DMS 273 treated with DMSO at 0.1 percent for 48 hours (cell line): ENCODE measurements at places on chromosomes 11 and 22.

DNA sequence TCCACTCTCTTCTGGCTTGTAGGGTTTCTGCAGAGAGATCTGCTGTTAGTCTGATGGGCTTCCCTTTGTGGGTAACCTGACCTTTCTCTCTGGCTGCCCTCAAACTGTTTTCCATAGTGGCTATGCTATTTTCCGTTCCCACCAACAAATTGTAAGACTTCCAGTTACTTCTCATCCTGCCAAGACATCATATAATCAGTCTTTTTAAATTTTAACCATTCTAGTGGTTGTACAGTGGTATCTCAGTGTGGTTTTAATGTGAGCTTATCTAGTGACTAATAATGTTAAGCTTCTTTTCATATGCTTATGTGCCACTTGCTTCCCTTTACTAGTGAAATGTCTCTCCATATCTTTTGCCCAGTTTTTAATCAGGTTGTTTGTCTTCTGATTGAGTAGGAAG lies 13.6 kb upstream of the TRIM29 start:
- no peak for DNase-seq

- DNase-seq: no peak
These were observed 47.1 kb upstream of the CCND1 start for GRCh38 chr11:69593851-69594250.

DNA sequence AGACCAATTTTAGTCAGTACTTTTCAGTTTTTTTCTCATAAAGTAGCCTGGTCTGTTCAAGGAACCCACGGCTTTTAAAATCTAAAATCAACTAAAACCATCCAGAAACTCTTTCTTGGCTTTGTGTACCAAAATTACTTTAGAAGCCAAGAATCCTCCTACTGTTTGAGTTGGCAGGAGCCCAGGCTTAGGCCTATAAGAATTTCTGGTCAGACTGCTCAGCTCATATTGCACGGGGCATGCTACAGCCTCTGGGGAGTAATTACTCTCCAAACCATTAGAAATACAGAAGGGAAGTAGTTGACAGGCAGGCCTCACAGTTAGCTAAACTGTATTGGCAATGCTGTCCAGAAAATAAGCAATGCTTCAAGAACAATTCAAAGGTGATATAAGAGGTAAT lies 1862.9 kb upstream of the RAG2 start:
- no peak for DNase-seq

GRCh38 chr11:62393061-62393611 lies 25.7 kb upstream of the SCGB1A1 start:
- DNase-seq: no peak

DNA sequence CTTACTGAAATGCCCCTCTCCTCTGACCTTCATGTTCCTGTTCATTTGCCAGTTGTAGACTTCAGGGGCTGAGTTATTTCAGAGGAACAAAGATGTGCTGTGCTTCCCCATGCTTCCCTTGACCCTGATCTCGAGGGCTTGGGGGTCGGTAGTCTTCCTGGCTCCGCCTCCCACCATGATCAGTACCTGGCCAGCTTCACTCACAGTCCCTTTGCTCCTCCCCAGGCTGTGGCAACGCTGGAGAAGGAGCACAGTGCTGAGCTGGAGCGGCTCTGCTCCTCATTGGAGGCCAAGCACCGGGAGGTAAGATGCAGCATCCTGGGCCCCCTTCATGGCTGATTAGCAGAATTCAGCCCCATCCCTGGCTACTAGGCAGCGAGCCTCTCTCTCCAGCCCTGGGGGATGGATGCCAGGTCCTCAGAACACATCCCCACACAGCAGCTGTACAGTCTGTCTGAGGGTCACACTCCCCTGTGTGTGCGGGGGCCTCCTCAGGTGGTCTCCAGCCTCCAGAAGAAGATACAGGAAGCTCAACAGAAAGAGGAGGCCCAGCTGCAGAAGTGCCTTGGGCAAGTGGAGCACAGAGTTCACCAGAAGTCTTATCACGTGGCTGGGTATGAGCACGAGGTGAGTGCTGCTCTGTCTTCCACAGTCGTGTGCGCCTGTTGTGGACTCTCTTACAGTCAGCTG lies 64.5 kb downstream of the CEP164 start:
- no peak for DNase-seq

- DNase-seq: no peak
These were observed 234.8 kb downstream of the GRIK4 start for GRCh38 chr11:120746376-120746775.

GRCh38 chr11:106990331-106990730 lies 27.9 kb downstream of the GUCY1A2 start:
- DNase-seq: no peak

DNA sequence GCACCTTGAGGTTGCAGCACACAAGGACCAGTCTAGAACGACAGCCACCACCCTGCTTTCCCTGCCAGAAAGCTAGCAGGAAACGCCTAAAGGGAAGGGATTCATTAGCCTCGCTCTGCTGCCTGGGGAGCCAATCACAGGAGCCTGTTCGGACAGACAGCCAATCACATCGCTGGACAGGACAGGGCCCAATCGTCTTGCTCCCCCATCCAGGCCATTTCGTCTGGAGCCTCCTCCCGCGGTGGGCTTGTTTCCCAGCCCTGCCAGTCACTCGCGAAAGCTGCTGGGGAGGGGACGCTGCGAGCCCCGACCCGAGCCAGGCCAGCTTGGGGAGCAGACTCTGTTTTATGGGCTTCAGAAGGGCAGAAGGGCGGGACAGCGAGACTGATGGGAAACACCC lies 79.8 kb upstream of the NCAM1 start:
- DNase-seq: no peak

- DNase-seq: no peak
These were observed 6.2 kb downstream of the AMOTL1 start for GRCh38 chr11:94774345-94774744.

DNA sequence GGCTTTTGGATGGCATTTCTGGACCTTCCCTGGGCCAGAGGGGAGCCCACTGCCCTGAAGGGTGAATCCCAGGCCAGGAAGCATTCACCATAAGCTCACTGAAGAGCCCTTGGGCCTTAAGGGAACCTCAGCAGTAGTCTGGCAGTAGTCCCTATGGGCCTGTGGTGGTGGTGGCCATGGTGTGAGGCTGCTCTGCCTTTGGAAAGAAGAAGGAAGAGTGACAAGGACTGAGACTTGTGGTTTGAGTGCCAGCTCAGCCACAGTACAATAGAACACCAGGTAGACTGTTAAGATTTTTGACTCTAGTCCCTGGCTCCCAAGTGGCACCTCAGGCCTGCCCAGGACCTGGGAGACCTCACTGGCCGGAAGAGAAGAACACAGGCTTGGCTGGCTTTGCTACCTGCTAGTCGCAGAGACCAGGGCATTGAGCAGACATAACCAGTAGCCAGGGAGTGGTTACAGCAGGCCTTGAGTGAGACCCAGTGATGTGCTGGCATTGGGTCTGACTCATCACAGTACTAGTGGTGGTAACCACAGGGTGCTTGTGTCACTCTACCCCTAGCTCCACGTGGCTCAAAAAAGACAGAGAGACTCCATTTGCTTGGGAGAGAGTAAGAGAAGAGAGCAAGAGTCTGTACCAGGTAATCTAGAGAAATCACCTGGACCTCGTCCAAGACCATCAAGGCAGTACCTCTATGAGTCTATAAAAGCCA lies 259.8 kb upstream of the BLID start:
- no peak for DNase-seq

- DNase-seq: no peak
These were observed 155.7 kb downstream of the ATG16L2 start for GRCh38 chr11:72969894-72970335.

GRCh38 chr22:37032535-37033460 lies 13.3 kb downstream of the MPST start:
- no peak for DNase-seq

- no peak for DNase-seq
These were observed 134.7 kb downstream of the PAX6 start for GRCh38 chr11:31676280-31676982.

DNA sequence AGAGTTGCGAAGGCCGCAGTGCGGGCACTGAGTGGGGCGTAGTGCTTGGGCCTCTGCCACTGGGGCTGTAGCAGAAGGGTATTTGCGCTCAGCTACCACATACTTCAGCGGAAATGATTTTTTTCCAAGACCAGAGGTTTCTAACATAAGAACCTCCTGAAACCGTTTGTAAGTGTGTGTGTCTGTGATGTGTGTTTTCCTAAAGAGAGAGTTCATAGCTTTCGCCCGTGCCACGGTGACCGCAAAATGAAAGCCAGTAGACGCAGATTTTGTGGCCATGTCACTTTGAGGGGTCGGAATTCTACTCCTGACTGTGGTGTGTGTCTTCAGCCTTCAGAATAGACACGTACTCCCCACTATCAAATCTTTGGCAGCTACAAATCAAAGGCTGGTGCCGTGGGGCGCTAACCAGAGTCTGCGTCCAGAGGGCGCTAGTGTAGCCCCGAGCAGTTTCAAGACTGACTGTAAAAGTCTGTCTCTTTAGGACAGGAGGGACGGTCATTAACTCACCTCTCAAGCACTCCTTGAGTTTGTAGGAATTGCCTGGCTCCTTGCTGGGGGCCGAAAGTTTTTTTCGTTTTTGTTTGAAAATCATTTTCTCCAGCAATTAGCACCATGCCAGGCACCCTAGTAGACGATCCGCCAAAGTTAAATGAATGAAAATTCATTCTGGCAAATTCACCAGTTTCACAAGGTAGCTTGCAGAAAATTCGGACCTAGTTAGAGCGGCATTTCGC lies 2.5 kb upstream of the CALCA start:
- DNase-seq: peak; percentile 2

DNA sequence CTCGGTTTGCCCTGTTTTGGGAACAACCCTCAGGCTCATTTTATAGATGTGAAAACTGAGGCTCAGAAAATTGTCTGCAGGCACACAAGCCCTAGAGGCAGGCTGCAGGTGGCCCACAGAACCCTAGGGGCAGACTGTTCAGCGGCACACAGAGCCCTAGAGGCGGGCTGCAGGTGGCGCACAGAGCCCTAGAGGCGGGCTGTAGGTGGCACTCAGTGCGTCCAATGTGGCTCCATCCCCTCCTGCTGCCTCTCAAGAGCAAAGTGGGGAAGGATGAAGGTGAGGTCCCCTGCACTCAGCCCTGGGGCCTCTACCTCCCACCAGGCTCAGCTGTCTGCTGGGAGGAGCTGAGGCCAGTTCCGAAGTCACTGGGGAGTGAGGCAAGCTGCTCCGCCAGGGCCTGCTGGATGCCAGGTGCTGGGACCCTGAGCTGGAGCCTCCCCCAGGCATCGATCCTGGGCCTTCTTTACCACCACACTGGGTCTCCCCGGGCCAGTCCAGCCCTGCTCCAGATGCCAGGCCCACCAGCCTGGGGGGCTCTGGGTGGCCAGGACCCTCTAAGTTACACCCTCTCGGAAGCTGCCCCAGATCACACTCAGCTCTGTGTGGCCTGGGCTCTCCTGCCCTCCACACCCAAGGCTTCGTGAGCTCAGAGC lies 2.3 kb downstream of the ACY3 start:
- DNase-seq: no peak

- no peak for DNase-seq
These were observed 187.6 kb downstream of the ADAMTS15 start for GRCh38 chr11:130635937-130636630.

- no peak for DNase-seq
These were observed 31.4 kb upstream of the MMP20 start for GRCh38 chr11:102656528-102656927.

- no peak for DNase-seq
These were observed 313.2 kb upstream of the B3GAT1 start for GRCh38 chr11:134725211-134725610.

DNA sequence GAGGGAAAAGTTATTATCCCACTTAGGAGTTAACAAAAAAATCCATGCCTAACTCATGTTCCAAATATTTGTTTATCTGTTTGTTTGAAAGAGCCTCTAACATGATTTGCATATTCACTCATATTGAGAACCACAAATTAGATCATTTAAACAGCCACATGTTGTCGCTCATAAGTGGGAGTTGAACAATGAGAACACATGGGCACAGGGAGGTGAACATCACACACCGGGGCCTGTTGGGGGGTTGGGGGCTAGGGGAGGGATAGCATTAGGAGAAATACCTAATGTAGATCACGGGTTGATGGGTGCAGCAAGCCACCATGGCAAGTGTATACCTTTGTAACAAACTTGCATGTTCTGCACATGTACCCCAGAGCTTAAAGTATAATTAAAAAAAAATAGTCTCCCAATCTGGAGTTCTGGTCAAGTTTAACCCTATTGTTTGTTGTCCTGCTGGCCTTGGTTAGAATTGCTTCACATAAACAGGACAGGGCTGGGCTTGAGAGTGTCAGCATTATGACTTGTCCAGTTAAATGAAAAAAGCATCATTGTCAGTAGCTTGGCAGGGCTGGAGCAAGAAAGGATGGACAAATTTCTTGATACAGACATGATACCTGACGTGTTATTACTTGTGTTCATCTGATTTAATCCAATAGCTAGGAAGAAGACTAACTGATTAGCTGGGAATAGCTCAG lies 57.8 kb upstream of the PSMA1 start:
- no peak for DNase-seq

GRCh38 chr11:95266751-95267374 lies 35.9 kb upstream of the SESN3 start:
- DNase-seq: no peak

GRCh38 chr11:10891151-10891720 lies 33.4 kb upstream of the ZBED5 start:
- no peak for DNase-seq

GRCh38 chr11:27938011-27938410 lies 169.9 kb downstream of the KIF18A start:
- no peak for DNase-seq

GRCh38 chr11:1301220-1302000 lies 8.0 kb downstream of the TOLLIP start:
- DNase-seq: no peak

GRCh38 chr11:114291842-114292680 lies 4.1 kb upstream of the NNMT start:
- DNase-seq: no peak

DNA sequence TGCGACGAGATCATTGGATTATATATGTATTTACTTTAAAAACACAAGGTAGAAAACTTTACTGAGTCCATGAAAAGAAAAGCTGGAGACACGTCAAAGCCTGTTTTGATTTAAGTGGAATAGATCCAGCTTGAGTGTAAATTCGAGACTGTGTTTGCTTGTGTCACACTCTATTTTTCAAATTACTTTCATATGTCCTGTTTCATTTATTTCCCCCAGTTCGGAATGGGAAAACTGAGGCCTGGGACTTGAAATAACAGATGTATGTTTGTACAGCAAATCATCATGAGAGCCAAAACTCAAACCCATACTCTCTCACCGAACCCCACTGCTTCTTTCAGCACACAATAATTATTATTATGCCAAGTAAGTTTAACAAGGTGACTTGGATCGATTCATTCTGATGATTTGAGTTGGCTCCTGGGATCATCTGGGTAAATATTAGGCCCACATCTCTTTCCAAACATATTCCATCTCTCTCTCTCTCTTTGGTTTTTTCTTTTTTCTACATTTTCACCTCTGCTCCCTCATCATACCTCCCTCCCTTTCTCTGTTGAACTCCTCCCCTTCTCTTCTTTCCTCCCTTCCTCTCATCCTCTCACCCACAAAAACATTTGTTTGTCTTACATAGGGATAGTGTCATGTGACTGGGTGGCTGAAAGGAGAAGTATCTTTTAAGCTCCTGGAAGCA lies 21.2 kb downstream of the FZD4 start:
- DNase-seq: no peak

DNA sequence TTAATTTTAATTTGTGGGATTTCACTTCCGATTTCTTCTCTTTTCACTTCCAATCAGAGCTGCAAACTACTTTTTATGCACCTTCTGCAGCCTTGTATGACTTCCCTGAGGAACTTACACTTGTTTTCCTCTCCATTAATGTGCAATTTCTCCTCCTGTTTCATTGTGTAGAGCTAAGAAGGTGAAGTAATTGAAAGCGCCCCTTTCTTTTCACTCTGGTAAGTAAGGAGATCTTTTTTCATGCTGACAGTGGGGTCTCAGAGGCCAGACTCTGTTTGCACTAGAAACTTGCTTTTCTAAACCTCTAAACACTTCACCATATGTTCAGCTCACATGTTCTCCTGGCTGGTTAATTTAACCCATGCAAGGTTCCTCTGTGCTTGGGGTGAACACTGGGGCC lies 117.0 kb downstream of the FANCF start:
- DNase-seq: peak; percentile 76
